ENCODE measurements at places on chromosomes 13 and 19.
A peak's percentile ranks its signal among the peaks of the same experiment; 100 is the strongest.

- no peak for DNase-seq
Observed at GRCh38 chr13:21517576-21517975, 58.5 kb upstream of the ZDHHC20 start.

DNA sequence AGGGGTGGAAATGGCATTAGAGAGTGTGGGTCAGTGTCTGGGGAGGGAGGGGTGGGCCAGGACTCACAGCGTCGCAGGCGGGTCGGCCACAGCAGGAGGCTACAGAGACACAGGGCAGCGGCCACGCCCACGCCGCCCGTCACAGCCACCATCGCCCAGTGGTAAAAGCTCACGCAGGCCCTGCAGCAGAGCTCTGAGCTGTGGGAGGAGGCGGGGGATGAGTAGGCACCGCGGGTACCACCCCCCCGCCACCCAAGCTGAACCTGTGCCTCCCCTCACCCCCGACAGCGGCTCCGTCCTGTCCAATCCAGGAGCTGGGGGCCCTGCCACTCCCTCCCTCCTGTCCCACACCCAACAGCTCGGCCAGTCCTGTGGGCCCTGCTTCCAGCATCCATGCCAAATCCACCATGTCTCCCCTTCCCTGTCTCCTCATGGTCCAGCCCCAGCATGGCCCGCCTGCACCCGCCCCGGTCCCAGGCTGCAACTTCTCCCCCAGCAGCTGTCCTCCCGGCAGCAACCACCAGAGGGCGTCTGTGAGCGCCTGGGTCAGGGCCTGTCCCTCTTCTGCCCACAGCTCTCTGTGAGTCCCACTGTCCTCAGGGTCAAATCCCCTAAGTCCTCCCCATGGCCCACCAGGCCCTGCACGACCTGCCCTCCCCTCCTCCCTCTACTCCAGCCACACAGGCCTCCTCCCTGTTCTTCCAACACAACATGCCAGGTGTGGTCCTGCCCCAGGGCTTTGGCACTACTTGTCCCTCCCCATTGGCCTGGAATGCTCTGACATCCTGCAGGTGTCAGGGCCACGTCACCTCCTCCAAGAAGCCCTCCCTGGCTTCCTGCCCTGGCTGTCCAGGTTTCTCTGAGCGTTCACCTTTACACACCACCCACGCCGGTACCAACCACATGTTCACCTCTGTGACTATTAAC lies 6.0 kb downstream of the TEKTIP1 start:
- peak; percentile 63 for DNase-seq

DNA sequence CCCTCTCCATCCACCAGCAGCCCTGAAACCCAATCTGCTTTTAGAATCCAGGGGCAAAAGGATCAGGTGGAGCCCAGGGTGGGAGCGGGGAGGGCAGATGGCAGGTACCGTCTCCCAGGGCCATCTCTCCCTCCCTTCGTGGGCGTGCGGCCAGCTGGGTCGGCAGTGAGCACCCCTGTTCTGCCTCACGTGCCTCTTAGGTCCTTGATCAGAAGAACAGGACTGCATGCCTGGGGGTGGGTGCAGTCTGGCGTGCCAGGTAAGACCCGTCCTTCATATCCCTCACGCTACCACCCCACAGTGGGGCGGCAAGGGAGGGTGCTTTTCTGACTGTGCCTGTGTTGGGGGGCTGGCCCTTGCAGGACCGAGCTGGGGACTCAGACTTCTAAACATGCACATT lies 2.0 kb downstream of the SLC8A2 start:
- DNase-seq: no peak

GRCh38 chr19:17975032-17975431 lies 8.1 kb downstream of the KCNN1 start:
- no peak for DNase-seq

GRCh38 chr13:97695684-97696083 lies 257.8 kb upstream of the IPO5 start:
- peak; percentile 43 for DNase-seq

DNA sequence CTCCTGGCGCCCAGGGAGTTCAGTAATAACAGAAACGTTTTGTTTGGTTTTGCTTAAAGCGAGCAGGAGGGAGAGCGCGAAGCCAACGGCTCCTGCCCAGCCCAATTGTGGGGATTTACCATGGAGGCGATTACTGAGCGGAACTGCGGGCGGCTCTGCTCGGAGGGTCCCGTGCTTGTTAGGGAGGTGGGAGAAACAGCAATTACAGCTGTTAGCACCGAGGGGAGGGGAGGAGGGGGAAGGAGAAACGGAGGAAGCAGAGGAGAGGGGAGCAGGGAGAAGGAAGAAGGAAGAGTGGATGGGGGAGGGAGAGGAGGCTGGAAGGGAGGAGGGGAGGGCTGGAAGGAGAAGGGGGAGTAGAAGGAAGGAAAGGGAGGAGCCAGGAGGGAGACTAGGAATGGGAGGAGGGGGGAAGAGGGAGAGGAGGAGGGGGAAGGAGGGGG lies 7.7 kb upstream of the ONECUT3 start:
- peak; percentile 37 for DNase-seq

DNA sequence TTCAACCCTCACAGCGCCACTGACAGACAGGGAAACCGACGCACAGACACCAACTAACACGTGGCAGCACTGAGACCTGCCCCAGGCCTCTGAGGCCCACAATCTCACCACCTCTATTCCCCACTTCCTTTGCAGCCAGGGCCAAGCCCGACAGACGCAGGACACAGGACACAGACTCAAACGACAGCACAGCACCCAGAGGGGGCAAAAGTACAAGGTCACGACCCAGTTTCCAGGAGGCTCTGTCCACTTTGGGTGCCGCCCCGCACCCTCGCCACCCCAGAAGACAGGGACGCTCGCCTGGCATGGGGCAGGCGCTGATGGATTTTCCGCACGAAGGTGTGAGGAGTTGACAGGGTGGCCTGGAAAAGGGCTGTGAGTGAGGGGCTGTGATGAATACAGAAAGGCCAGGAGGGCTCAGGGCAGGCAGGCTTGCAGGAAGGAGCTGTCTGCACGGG lies 48.8 kb downstream of the MLLT1 start:
- no peak for DNase-seq

Data from A549 (cell line).